ENCODE measurements at places on chromosomes 6 and 20.

DNA sequence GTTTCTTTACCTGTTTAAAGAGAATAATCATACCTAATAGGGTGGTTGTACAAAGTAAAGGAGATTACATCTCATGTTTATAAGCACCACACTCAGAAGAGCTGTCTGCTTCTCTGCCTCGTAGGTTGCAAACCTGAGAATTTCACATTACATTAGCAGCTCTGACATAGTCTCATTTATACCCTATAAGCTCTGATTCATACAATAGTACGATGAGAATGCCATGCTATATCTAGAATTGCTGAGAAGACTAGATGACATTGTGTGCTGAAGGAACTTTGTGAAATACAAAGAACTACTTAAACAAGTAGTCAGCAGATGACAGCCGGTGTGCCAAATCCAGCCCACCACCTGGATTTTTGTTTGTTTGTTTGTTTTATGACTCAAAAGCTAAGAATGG, 121.2 kb downstream of the ADAT2 start:
- DNase-seq, result no peak

GRCh38 chr6:128118401-128118800, 217.5 kb upstream of the THEMIS start:
- no peak for DNase-seq

GRCh38 chr6:150940941-150941340, 75.4 kb downstream of the MTHFD1L start:
- DNase-seq, result no peak

GRCh38 chr6:47478233-47479139, 897 bp downstream of the CD2AP start:
- DNase-seq, result peak; percentile 57

DNA sequence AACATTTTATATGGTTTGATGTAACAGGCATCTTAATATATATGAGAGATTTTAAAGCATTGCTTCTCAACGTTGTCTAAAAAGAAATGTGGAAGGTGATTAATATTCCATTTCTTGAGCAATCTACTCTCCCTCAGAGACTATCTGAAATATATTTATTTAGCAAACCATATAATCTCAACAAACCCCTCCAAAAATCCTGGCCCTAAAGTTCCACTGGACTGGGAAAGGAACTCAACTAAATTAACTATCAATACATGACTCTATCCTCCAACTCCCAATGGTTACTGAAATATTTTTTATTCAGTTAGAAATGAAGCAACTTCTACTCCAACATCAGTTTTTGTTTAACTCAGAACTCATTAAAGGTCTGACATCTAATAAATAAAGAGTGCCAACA, 6.3 kb downstream of the TASP1 start:
- no peak for DNase-seq

DNA sequence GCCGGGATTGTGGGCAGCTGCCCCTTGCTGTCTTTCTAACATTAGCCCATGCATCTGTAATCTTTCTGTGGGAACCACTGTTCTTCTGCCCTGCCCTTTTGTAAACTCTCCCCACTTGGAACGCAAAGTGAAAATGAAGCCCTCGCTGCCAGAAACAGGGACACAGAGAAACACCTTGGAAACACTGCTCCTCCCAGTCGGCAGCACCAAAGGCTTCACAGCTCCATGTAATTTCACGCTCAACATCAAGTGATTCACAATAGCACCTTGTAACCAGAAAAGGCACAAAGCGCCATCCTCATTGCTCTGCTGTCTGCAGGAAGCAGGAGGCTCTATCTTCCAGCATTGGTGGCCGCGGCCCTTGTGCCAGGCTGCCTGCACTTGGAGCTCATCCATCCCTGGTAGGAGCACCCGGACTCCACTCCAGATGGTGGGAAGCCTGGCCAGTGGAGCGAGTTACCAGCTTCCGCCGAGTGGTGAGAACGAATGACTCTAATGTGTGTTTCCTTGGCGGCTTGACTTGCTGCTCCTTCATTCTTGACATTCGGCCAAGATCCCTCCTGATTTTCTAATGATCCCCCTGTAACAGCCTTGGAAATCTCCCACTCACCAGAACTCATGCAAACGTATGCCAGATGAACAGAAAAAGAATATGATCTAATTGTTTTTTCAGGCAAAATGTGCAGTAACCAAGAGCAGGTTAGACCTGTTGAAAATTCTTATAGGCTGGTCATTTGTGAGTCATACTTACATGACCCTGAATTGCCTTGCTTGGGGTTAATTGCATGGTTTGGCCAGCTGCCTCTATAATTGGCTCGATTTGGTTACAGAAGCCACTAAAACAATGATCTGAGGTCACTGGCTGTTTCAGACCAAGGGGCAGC, 169.1 kb upstream of the CDYL start:
- DNase-seq, result peak; percentile 6

DNA sequence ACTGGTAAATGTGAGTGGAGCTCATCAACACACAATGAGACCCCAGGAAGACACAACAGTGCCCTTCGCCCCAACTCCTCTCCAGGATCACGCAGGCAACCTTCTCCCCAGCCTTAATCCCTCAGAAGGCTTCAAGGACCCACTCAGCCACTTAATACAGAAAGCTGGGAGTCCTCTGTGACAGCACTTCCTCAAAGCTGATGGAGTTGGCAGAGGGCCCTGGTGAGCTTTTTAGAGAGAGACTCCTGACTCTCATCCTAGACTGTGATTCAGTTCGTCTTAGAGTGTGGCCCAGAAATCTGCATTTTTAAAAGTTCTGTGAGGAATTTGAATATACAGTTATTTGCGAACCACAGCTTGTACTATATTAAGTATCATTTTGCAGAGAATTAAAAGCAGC, 187.7 kb downstream of the UST start:
- DNase-seq, result no peak

DNA sequence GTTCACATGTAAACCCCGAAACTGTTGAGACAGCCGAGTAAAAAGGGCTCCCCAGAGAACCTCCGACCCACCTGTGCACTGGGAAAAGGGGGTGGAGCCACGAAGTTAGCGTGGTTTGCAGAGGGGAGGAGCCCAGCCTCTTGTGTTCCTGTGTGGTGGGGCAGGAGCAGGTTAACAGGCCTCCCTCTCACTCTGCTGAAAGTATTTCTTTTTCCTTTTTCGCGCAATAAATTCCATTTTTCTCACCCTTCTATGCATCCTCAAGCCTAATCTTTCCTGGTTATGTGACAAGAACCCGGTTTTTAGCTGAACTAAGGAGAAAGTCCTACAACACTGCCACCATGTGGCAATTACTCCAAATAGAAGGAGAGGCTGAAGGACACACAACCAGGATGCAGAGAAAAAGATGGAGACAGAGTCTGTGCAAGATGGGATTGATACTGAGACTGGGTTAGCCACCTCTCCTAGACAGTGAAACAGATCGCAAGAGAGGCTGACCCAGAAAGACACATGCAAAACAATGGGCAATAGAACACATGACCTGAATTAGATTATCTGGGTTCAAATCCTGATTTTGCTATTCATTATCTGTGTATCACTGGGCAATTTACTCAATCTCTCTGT, 168.7 kb upstream of the PRSS16 start:
- peak; percentile 87 for DNase-seq

- DNase-seq, result no peak
These were observed 13.8 kb upstream of the GTF3C6 start for GRCh38 chr6:110944681-110945151.

Measured in NCI-H1105 treated with DMSO at 0.1 percent for 48 hours (cell line).